Lower lobe of right lung (tissue), 2 donors: ENCODE measurements at places on chromosomes 1 and 21. TPM values are rescaled to one million over a fixed set of nuclear protein-coding genes. Genes with fewer than 3 reads are reported as not detected.

ANGPTL1 gene
- 12.3 TPM for total RNA-seq

OR14K1 gene
- total RNA-seq = not detected

DNA sequence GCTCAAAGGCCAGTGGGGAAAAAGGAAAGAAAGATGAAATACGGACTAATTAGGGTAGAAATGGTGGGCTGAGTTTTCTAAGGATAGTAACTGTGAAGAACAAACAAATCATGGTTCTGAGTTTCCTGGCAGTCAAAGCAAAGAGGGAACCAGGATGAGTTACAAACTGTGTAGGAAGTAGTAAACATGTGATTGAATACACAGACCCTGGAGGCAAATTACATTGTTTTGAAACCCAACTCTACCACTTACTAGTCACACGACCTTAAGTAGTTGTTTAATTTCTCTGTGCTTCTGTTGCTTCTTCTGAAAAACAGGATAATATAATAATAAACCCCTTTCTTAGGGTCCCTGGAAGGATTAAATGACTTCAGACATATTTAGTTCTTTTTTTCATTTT lies 11.2 kb upstream of the LUZP1 start:
- H3K4me3 ChIP-seq = no peak overlapping the region
- H3K4me1 ChIP-seq = peaks cover 32% of the 10 kb centered on the region
- no peaks in the 10 kb centered on the region for H3K36me3 ChIP-seq
- no peaks in the 10 kb centered on the region for H3K27me3 ChIP-seq
- no peak for DNase-seq

DNA sequence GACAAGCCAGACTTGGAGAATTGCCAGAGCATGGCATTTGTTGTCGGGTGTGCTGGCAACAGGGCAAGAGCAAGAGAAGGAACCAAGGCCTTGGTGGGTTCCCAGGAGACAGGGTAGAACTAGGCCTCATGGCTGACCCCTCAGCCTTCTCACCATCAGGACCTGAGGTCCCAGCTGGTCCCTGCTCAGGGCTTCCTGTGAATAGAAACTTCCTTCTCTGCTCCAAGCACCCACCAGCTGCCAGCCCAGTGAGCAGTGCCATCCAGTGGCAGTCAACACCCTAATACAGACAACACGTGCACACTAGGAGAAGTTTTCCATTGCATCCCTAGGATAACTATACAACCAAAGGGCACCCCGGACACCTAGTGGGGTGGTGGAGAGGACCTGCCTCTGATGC lies 22.8 kb downstream of the S100A6 start:
- no peak overlapping the region for H3K27ac ChIP-seq
- no peak overlapping the region for H3K4me3 ChIP-seq
- H3K27me3 ChIP-seq = no peaks in the 10 kb centered on the region
- H3K36me3 ChIP-seq = no peaks in the 10 kb centered on the region

- no peak for DNase-seq
- H3K36me3 ChIP-seq = no peaks in the 10 kb centered on the region
- H3K27me3 ChIP-seq = no peaks in the 10 kb centered on the region
- no peaks in the 10 kb centered on the region for H3K4me1 ChIP-seq
- H3K4me3 ChIP-seq = no peak overlapping the region
- no peak overlapping the region for H3K27ac ChIP-seq
Measured at GRCh38 chr1:44557778-44558177, 116.5 kb downstream of the TMEM53 start.
